ENCODE measurements at places on chromosomes 5 and 9. TPM values are rescaled to one million over a fixed set of nuclear protein-coding genes. Genes with fewer than 3 reads are reported as not detected.

GRCh38 chr9:132116583-132116982, 36.9 kb upstream of the MED27 start:
- no peak for ATAC-seq

SET gene
- 209 TPM for total RNA-seq

PCDHAC1 gene
- total RNA-seq = 6.6 TPM

- ATAC-seq = no peak
Measured at GRCh38 chr9:21016701-21017491, 14.5 kb downstream of the HACD4 start.

RAB3C gene
- 3.5 TPM for total RNA-seq

IL13 gene
- not detected for total RNA-seq

PCDHA9 gene
- not detected for total RNA-seq

- ATAC-seq = no peak
Measured at GRCh38 chr5:132008961-132009680, 2.3 kb downstream of the ACSL6 start.

GRCh38 chr5:109748546-109748945, 58.8 kb downstream of the MAN2A1 start:
- ATAC-seq = no peak

- no peak for ATAC-seq
Measured at GRCh38 chr9:126752376-126752775, 52.5 kb upstream of the ZBTB43 start.

CCL27 gene
- not detected for total RNA-seq

- no peak for ATAC-seq
Measured at GRCh38 chr9:114308361-114308950, 14.4 kb upstream of the ORM1 start.

DNA sequence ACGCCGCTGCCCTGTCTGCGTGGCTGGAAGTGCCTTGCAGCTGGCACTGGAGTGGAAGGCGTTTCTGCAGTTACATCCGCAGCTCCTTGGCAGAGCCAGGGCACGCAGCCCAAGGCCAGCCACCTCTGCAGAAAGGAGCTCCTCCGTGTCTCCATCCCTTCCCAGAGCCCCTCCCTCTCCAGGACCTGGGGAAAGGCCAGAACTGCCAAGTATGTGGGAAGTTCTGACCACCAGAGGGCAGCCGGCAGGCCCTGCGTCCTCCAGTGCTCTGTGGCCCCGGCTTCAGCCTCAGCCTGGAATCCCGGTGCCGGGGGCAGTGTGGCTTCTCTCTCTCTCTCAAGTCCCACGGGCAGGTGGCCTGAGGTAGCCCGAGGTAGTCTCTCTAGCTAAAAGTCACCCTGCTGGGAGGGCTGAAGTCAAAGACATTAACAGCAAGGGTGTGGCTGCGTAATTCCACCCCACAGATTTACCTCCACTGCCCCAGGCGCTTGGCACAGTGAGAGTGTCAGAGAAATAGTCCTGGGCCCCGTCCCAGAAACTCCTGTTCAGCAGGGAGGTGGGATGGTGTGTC, 101.7 kb upstream of the FCN2 start:
- ATAC-seq = peak; percentile 82

- no peak for ATAC-seq
Measured at GRCh38 chr9:85744480-85744879, 2.7 kb upstream of the AGTPBP1 start.

CNTNAP3 gene
- 56.0 TPM for total RNA-seq

DNA sequence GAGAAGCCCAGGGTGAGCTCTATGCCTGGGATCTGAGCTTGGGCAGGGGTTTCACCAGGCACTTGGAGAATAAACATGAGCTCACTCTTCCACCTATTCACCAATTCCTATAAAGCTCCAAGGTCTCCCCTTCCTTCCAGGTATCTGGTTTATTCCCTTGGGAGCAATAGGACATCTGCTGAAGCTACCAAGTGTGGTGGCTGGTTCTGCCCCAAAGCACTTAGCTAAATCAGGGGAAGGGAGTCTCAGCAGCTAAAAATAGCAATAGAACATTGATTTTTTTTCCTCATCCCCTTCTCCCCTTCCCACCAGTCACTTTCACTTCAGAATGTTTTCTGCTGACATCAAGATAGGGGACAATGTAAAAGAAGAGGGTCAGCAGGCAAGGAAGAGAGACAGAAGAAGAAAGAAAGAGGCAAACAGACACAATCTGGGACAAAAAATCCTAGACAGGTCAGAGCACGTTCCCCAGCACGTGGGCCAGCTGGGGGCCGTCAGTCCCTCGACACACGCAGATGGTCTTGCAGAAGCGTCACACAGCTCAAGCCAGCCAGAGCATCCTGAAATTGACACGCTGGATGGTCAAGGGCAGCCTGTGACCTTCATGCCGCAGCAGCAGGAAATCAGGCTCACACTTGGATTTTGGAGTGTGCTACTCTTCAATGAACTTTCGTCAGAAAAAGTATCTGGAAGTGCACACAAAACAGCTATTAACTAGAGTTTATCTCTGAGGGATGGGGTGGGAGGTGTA, 176.0 kb downstream of the ZNF608 start:
- no peak for ATAC-seq

PAEP gene
- total RNA-seq = not detected

APBA1 gene
- total RNA-seq = 6.9 TPM

DNA sequence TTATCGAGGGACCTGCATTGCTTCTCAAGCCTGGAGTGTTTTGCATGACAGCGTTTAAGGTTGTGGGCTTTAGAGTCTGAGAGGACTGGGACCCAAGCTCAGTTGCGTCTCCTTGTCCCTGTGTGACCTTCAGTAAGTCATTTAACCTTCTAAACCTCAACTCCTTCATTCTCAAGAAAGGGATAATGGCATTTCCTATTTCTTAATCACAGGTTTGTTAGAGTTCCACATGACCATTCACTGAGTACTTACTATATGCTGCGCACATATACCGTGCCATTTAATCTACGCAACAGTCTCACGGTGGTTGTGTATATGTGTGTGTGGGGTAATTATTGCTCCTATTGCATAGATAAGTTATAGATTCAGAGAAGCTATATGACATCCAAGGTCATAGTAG, 76.3 kb downstream of the MACROH2A1 start:
- no peak for ATAC-seq

DNA sequence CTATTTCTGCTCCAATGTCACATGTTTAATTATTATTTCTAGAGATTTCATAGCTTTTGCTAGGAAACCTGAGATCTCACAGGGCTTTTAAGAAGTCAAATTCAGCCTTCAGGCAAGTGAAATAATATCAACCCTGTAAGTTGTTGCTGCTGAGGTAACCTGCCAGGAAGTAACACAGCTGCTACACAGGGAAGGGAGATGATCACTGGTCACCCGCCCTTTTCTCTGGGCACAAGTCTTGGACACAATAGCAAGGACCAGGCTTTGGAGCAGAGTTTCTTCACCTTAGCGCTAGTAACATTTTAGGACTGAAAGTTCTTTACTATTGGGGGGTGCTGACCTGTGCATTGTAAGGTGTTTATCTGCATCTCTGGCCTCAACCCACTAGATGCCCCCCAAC, 50.1 kb downstream of the PTTG1 start:
- ATAC-seq = no peak

- ATAC-seq = no peak
Measured at GRCh38 chr5:127015716-127016115, 14.6 kb downstream of the MARCHF3 start.

GRCh38 chr5:120615967-120616645, 152.0 kb downstream of the PRR16 start:
- ATAC-seq = no peak

GRCh38 chr9:107838766-107839165, 349.2 kb upstream of the KLF4 start:
- ATAC-seq = no peak

DNA sequence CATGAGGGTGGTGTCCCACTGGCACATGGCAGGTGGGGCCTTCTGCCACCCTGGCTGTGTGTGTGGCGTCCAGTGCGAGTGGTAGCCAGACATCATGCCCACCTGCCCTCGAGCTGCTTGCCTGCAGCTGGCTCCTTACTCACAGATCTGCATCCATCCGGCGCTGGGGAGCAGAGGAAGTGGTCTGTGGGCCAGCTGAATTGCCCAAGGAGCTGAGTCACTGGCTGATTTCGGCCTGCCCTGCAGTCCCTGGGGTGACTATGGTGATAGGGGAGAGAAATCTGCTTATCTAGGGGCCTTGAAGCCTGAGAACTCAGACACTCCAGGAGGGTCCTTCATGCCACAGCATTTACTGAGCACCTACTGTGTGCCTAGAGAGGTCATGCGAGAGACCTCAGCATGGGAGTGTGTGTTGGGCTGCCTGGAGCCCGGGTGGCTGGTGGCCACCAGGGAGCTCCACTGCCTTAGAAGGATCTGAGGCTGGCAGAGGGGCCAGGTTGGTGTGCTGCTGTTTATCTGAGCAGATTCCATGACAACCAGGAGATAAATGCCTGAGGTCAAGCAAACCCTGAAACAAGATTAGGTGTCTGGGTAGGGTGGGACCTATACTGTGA, 57.1 kb downstream of the SLC22A5 start:
- peak; percentile 84 for ATAC-seq

- ATAC-seq = no peak
Measured at GRCh38 chr9:90307167-90307833, 335.3 kb downstream of the DIRAS2 start.

PRKACG gene
- total RNA-seq = not detected

DNA sequence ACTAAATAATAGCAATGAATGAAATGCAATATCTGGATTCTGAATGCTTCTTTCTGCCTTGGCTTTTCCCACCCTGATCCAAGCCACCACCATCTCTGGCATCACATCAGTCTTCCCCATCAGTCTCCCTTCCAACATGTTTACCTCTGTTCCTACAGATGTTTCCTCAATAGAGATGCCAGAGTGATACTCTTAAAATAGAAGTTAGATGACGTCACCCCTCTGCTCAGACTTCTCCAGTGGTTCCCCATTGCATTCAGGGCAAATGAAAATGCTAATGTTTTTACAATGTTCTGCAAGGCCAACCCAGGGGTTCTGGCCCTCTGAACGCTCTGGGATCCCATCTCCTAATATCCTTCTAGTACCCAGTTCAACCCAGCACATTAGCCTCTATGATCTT, 305.8 kb downstream of the TRIM32 start:
- ATAC-seq = no peak

DNA sequence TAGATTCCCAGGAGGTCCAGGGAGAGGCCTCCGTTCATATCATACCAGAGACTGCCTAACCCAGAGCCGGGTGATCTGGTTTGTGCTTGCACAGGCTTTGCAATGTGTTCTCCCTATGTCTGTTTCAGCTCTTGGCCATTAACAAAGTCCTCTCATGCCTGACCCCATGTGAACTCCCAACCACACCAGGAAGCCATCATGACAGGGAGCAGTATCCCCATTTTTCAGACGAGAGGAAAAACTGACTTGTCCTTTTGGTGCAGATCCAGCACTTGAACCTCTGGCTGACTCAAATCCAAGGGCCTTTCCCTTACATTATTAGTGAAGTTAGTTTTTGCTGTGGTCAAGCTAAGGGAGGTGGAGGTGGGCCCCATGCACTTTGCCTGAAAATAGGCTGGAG, 58.4 kb downstream of the TEX10 start:
- ATAC-seq = no peak

GRCh38 chr5:35294017-35294416, 63.7 kb upstream of the PRLR start:
- no peak for ATAC-seq

DNA sequence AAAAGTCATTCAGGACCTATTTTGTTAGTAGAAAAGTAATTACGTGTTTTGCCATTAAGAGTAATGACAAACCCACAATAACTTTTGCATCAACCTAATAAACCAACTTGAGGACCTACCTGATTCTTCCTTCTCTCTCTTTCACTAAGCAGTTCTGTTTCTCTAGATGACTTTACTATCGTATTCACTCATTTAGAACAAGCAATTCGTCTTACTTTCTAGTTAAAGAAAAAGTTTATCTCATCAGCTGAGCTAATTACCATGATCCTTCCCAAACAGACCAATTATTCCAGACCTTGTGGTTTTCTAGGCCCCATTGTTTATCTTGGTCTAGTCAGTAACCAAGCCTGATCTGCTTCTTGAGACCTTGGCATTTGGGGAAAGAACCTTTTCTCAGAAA, 49.6 kb upstream of the PRDM9 start:
- no peak for ATAC-seq

CDH12 gene
- total RNA-seq = not detected

GRCh38 chr9:127809002-127809539, 6.4 kb downstream of the FPGS start:
- ATAC-seq = no peak

QRFP gene
- not detected for total RNA-seq

- ATAC-seq = peak; percentile 46
Measured at GRCh38 chr5:135565725-135566421, 12.9 kb downstream of the CXCL14 start.

FAM120A gene
- 82.3 TPM for total RNA-seq

FABP6 gene
- not detected for total RNA-seq

GPR150 gene
- 0.39 TPM for total RNA-seq

GRCh38 chr9:126695186-126695585, 81.5 kb downstream of the LMX1B start:
- no peak for ATAC-seq

Measured in gastroesophageal sphincter (tissue), 4 donors.